CD4-positive, alpha-beta T cell treated with Interleukin-15 for 1 hour (primary cell): ENCODE measurements at places on chromosomes 13 and 19.

DNA sequence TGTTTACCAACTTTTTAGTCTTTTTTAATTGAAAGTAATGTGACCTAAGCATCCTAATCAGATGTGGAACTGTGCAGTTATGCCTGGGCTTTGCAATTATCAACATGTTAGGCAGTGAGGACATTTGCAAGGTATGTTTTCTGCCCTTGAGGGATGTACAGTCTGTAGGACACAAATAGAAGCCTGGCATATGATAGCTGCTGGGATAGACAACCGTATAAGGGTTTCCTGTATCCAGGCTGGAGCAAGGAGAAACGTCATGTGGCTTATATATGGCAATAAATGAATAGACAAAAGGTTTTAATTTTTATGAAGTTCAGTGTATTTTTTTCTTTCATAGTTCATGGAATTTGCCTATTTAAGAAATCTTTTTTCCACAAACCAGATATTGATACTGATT, 2.0 kb upstream of the VPS36 start:
- DNase-seq = no peak

GRCh38 chr13:37450276-37450675, 148.3 kb downstream of the POSTN start:
- no peak for DNase-seq

- no peak for DNase-seq
Observed at GRCh38 chr13:106799781-106800335, 231.9 kb upstream of the ARGLU1 start.

- no peak for DNase-seq
Observed at GRCh38 chr19:47778954-47779351, 450 bp downstream of the SELENOW start.

- no peak for DNase-seq
Observed at GRCh38 chr13:104310861-104311260, 1244.6 kb upstream of the SLC10A2 start.
